NCI-H524 treated with DMSO at 0.1 percent for 48 hours (cell line): ENCODE measurements at places on chromosomes 6 and 20.

GRCh38 chr6:134057478-134057877, 5.1 kb upstream of the SLC2A12 start:
- no peak for DNase-seq

DNA sequence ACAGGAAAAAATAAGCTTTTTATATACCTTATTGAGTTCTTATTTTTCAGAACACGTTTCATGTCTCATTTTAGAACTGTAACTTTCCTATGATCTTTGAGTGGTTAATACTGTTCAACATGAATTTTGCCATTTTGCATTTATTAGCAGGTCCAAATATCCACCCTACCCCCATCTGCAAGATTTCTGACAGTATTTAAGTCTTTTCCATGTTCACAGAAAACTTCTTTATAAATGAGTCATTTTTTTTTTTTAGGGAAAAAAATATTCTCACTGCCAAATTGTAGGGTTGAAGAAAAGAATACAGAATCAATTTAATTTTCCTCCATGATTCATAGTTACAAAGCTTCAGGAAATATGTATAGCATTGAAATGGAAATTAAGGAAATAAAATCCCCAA, 101.8 kb downstream of the COL21A1 start:
- DNase-seq: no peak

DNA sequence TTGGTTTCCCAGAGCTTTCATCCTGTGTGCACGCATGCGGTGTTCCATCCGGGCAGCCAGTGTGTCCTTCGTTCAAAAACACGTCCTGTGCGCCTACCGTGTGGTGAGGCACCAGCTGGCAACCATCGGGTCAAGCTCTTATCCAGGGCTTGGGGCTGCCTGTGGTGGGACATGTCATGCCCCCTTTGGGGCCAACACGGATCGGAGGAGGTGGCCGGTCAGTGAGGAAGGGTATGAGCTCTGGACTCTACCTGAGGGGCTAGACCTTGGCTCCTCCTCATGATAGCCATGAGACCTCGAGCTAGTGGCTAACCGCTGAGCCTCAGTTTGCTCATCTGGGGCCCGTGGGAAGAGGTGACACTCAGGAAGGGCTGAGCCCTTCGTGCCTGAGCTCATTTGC, 158.5 kb upstream of the PMEPA1 start:
- DNase-seq: no peak

- no peak for DNase-seq
Observed at GRCh38 chr20:54223751-54224150, 15.9 kb downstream of the PFDN4 start.

- DNase-seq: no peak
Observed at GRCh38 chr6:125798734-125799508, 8.2 kb downstream of the NCOA7 start.

GRCh38 chr20:35791821-35792220, 20.0 kb downstream of the PHF20 start:
- no peak for DNase-seq

GRCh38 chr6:151392427-151392826, 1.1 kb upstream of the ZBTB2 start:
- no peak for DNase-seq

- no peak for DNase-seq
Observed at GRCh38 chr6:154086510-154086909, 47.5 kb downstream of the OPRM1 start.

DNA sequence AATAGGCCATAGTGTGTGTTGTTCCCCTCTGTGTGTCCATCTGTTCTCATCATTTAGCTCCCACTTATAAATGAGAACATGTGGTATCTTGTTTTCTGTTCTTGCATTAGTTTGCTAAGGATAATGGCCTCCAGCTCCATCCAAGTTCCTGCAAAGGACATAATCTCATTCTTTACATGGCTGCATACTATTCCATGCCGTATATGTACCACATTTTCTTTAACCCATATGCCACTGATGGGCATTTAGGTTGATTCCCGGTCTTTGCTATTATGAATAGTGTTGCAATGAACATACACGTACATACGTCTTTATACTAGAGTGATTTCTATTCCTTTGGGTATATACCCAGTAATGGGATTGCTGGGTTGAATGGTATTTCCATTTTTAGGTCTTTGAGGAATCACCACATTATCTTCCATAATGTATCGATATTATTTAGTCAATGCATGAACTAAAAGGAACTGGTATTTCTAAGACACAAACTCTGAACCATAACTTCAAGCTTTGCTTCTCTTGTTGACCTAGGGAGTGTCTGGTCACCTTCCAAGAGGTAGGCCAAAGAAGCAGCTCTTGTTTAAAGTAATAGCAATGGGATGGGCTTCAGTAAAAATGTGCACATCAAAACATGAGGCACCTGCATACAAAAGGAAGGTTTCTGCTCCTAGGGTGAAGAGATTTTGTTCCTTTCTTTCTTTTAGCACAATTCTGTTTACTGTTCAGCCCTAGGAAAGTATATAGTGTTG, 343.0 kb upstream of the ARID1B start:
- DNase-seq: peak; percentile 59

DNA sequence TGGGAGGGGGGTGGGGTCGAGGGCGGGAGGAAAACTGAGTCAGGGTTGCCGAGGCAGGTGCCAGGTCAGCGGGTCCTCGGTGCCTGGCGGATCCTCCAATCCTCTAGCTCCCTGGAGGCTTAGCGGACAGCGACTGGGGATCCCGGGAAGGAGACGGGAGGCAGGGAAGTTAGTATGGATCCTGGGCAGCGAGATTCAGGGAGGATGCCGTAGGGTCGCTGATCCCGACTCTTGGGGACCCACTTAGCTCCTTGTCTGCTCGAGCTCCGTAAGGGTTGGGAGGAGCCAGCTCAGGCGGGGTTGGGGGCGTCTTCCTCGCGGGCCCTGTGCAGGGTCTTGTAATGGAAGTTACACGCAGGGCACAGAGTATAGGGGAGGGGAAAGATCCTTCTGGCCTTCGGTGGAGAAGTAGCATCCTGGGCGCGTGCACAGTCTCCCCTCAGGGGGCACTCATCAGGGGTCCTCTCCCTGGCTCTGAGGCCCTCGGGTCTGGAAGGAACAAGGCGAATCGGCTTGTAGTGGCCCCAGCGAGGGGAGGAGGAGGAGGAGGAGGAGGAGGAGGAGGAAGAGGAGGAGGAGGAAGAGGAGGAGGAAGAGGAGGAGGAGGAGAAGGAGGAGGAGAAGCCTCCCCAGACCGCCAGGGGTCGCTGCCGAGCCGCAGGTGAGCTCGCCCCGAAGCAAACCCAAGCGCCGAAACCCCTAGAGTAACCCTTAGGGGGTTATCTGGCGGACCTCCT, 6.4 kb upstream of the SLC12A5 start:
- DNase-seq: no peak

DNA sequence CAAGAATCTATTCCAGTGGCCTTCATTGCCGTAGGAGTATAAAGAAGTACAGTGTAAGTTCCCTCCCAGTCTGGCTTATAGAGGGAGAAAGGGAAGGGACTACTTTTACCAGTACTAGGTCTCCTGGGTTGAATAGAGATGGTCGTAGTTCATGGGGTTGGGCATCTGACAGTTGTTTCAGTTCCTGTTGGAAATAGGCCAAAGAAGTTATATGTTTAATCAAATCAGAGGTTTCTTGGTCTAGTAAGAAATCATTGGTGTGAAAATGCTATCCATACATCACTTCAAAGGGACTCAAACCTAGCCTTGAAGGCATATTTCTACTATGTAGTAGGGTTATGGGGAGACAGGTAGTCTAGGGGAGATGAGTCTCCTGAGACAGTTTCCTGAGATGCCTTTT, 45.6 kb upstream of the MAN1A1 start:
- DNase-seq: no peak

- DNase-seq: peak; percentile 10
Observed at GRCh38 chr6:129657483-129657882, 52.5 kb downstream of the ARHGAP18 start.

GRCh38 chr20:62274332-62274950, 28.4 kb upstream of the ADRM1 start:
- DNase-seq: no peak

GRCh38 chr20:40770564-40771307, 81.7 kb upstream of the MAFB start:
- no peak for DNase-seq

DNA sequence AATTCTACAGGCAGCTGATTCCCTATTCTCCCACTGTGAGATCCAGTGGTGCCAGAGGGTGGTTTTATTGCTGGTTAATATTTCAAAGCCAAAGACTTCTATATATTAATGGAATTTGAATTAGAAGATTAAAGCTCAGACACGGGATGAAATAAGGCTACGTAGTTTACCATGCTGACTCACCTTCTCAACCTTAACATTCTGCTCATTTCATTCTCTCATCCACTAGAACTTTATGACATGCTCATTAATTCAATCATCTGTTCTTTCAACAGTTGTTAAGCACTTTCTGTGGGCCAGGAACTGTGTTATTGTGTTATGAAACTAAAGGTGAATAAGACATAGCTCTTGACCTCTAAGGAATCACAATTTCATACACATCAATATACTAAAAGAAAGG, 456.9 kb upstream of the MAP3K7 start:
- no peak for DNase-seq

DNA sequence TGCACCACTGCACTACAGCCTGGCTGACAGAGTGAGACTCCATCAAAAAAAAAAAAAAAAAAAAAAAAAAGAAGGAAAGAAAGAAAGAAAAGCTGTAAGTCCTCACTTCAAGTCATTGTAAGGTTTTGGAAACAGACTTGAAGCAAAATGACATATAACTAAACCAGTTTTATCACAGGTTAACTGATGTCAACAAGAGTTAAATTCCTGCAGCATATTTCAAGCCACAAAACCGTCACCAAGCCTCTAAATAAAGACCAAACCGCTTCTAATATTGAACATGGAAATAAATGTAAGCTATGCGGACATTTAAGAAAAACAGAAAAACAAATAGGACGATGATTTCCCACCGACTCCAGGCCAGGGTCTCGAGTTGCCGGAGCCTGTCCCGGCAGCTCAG, 88.9 kb upstream of the RPS6KA2 start:
- DNase-seq: no peak

DNA sequence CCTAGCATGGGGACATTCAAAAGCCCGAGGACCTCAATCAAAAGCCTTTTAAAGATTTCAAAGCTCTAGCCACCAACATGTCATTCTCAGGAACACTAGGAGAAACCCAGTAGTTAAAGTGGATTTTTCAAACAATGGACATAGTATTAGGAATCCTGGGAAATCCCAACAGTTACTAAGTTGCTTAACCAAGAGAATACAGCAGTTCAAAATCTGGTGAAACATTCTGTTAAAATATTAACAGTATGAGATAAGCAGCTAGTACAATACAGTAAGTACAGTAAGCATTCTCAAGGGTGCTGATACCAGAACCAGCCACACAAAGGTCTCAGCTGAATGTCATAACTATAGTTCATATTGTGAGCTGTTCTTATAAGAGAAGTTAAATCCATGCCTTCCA, 68.6 kb downstream of the CDK19 start:
- DNase-seq: no peak

- no peak for DNase-seq
Observed at GRCh38 chr6:106037060-106037459, 49.1 kb upstream of the PRDM1 start.

DNA sequence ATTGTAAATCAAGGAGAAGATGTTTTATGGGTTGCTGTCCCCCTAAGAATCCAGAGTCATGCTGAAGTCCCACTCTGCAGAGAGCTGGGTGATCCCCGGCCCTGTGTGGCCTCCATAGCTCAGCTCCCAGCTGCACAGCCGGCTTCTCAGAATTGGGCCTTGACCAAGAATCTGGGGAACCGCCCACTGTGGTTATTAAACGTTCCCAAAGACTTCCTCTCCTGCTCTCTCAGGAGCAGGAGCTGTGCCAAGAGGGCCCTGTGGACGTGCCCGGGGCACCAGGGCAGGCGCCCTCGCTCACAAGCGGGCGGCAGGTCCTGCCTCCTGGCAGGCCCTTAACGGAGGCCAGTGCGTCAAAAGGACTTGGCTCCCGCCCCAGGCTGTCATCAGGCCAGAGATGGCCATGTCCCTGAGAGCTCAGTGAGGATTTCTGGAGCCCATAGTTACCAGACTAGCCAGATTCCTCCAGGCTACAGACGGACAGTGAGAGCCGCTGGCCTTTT, 30.4 kb downstream of the ZC3H12D start:
- DNase-seq: no peak

DNA sequence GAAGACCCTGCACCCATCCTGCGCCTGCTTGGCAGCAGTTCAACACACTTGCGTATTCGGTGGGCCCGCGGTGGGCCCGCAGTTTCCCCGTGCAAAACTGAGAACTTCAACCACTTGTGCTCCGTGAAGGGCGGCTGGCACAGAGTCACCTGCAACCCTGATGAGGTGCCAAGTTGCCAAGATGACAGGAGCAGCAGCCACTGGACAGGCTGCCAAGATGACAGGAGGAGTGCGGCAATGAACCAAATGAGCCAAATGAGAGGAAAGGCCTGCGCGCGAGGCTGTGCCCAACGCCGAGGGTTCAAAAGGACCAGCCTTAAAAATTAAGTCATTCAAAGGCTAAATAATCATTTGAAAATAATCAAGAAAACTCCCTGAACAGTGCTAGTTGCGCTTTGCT, 20.1 kb downstream of the DIDO1 start:
- no peak for DNase-seq

DNA sequence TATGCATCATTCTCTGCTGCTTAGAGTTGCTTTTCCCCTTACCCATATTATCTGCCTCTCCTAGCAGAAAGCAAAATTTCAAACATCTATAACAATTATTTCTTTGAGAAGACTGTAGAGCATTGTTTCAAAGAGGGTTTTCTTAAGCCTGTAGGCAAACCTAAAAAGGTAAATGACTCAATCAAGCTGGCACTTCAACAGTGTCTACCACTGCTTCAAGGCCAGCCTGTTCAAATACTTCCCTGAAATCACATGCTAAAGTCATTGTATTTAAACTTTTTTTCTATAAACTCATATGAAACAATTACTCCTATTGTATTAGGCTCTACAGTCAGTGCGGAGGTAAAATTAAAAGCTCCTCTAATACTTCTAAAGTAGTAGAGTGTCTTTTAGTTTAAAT, 87.1 kb downstream of the OGFRL1 start:
- DNase-seq: no peak

DNA sequence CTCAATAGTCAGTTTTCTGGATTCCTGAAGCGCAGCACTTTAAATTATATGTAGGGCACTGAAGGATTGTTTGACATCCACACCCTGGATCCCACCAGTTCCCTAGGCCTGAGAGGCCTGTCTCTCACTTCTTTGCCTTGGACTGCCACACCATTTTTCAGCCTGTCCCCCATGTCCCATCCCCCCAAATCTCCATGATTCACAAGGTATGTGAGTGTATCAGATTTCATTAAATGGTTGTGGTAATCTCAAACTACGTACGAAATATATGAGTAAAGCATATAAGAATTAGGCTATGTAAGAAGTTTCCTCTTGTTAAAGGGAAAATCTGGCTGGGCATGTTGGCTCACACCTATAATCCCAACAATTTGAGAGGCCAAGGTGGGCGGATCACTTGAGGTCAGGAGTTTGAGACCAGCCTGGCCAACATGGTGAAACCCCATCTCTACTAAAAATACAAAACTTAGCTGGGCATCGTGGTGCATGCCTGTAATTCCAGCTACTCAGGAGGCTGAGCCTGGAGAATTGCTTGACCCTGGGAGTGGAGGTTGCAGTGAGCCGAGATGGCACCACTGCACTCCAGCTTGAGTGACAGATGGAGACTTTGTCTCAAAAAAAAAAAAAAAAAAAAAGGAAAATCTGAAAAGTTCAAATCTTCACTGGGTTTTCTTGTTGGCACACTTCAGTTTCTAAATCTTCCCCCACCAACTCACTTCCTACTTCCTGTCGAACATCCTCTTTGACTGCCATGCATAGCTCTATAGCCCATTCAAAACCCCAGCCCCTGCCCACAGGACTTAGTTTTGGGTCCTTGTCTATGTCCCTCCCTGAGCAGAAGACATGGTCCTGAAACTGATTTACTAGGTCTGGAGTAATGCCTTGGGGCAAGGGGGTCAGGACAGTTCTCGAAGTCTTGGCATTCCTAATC, 97.3 kb upstream of the SHLD1 start:
- DNase-seq: no peak

GRCh38 chr20:45347936-45348778, at the start of gene SDC4:
SDC4 (minus strand) TSS chr20:45348424; CDS start chr20:45348384, 40 bp downstream.
- no peak for DNase-seq
